ENCODE measurements at places on chromosomes 1 and 21.

DNA sequence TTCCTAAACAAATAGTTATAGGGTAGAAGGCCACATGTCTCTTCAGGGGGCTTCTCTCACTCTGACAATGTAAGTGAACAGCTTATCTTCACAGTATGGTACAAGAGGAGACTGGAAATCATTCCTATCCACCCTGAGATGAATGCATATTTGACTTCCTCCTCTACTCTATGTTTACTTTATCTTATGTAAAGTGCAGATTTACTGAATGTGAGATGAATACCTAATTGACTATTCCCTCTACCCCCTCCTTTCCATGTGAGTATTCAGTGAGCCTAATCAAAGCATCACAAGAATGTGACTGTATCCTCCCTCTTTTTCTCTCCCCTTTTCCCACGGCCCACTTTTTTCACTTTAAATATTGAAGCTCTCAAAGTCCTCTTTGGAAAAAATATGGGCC lies 132.5 kb downstream of the BACH1 start:
- DNase-seq, result no peak

DNA sequence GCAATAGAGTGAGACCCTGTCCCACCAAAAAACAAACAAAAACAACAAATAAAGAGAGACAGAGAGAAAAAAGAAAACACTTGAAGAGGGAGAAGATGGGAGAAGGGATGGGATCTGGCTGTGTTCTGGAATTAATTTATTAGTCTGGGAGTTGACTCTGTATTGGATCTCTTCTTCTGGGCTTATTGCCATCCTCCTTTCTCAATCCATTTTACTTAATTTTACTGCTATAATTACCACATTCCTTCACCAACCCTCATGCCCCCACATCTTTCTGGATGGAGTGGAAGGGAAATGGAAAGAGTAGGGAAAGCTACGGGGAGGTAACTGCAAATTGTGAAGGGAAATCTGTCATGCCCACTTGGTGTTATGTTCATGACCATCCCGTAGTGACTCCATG lies 42.9 kb downstream of the FMN2 start:
- DNase-seq, result no peak

GRCh38 chr1:232806186-232806510 lies 932 bp downstream of the MAP10 start:
- no peak for DNase-seq

GRCh38 chr1:87785386-87785785 lies 456.7 kb downstream of the LMO4 start:
- no peak for DNase-seq

GRCh38 chr21:22710721-22711120 lies 1712.5 kb downstream of the NCAM2 start:
- DNase-seq, result no peak

- DNase-seq, result no peak
These were observed 29.6 kb upstream of the WASF2 start for GRCh38 chr1:27519331-27520258.

GRCh38 chr1:41978986-41979385 lies 60.3 kb upstream of the HIVEP3 start:
- DNase-seq, result no peak

DNA sequence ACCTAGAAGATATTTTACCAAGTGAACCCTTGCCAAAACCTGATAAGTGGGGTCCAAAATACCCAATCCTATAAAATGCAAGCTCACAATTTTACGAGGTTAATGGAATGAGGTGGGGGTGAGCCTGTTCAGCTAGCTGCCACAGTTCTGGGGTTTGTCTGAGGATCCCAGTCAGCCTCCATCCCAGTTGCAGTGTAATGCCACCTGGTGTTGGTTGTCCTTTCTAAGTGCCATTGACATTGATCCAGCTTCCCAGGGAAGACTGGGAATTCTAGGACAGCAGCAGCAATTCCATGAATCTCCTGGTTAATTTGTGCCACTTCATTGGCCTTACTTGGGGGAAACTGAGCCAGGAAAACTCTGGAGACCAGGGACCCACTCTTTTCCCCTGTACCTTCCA lies 298.3 kb downstream of the RWDD3 start:
- DNase-seq, result no peak

DNA sequence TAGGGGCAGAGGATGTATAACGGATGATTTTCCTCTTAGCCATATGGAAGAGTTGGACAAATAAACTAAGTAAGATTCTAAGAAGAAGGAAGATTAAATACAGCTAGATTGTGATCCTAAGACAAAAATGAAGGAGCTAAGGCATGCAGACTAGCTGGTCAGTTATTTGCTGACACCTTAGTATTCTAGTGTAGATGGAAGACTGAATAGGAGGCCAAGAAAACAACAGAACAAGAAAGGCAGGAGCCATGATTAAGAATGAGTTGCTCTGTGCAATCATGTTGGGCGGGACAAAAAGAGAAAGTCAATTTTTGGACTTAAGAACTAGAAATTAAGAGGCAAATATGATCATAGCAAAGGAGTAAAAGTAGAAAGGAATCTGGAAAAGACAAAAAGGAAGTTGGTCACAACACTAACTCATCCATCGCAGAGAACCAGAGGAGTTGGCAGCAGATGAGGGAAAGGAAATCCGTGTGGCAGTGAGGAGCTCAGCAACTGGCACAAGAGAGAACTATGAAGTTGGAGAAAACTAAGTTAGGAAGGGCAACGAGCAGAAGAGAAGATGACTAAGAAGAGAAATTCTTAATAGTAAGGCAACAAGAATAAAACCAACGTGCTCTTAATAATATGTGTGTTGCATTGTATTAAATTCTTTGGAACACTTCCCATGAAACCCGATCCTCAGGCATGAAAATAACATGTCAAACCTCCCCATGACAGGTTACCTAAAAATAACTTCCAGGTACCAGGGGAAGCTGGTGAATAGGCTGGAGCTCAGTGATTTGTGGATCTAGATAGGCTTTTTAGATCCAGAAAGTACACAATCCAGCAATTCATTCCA lies 234.4 kb downstream of the LTN1 start:
- DNase-seq, result no peak

DNA sequence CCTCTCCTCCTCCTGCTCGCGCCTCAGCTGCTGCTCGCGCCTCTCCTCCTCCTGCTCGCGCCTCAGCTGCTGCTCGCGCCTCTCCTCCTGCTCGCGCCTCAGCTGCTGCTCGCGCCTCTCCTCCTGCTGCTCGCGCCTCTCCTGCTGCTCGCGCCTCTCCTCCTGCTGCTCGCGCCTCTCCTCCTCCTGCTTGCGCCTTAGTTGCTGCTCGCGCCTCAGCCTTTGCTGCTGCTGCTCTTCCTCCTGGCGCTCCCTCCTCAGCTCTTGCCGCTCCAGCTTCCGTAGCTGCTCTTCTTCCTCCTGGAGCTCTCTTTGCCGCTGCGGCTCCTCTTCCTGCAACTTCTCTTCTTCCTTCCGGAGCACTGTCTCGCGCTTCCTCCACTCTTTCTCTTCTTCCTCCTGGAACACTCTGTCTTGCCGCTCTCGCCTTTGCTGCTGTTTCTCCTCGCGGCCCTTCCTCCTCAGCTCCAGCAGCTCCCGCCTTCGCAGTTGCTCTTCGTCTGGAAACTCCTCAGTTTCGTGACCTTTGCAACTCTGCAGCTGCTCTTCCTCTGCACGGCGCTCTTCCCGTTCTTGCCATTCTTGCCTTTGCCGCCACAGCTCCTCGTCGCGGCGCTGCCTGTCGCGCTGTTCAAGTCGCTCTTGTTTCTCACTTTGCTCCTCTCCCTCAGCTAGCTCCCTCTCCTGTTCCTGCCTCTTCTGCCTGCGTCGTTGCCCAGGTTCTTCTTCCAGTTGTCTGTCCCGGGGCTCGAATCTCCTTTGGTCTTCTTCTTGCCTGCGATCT lies 3.0 kb downstream of the TCHH start:
- no peak for DNase-seq

DNA sequence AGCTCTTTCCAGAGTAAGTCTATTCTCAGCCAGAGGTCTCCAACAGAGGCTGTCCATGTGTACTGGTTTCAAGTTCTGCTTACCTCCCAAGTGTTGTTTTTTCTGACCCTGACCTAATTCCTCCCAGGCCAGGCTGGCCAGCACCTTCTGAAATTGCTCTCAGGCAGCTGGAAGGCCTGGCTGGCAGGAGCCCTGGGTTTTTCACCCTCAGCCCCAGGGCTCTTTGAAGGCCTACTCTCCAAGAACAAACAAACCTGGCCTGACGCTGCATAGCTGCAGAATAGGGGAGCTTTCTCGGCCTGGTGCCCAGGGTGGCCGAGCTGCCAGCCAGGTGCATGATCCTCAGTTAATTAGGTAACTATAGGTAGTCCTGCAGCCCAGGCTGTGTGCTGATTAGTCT lies 147.5 kb downstream of the CACNA1E start:
- DNase-seq, result no peak

GRCh38 chr1:22710701-22711049 lies at the start of gene EPHB2:
EPHB2 (plus strand) TSS chr1:22710839; CDS start chr1:22710983, 144 bp downstream.
- no peak for DNase-seq

- DNase-seq, result no peak
These were observed 21.8 kb downstream of the DIP2A start for GRCh38 chr21:46480466-46480865.

- DNase-seq, result peak; percentile 69
These were observed 4.0 kb upstream of the LACTBL1 start for GRCh38 chr1:22976461-22977243.

GRCh38 chr1:32742199-32742947 lies 39.8 kb upstream of the SYNC start:
- no peak for DNase-seq

GRCh38 chr1:62593825-62594394 lies 3.4 kb upstream of the ANGPTL3 start:
- no peak for DNase-seq

DNA sequence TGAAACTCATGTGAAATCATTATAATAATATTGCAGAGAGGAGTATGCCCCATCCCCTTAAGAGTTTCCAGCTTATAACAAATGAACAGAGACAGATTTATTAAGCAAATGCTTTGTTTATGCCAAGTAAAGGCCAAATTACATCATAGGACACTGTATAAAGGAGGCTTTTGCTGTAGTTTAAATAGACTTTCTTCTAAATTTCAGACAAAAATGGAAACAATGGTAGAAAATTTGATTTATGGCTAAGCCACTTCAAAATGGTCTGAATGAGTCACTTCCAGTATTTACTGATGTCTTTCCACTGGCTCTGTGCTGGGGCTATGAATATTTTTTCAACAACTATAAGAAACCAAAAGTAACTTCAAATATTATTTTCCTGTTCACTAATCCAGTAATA lies 81.1 kb upstream of the ST6GALNAC5 start:
- DNase-seq, result no peak

- DNase-seq, result no peak
These were observed 270.0 kb downstream of the TRABD2B start for GRCh38 chr1:47727051-47727696.

GRCh38 chr1:37477946-37478345 lies 3.6 kb downstream of the ZC3H12A start:
- DNase-seq, result no peak

DNA sequence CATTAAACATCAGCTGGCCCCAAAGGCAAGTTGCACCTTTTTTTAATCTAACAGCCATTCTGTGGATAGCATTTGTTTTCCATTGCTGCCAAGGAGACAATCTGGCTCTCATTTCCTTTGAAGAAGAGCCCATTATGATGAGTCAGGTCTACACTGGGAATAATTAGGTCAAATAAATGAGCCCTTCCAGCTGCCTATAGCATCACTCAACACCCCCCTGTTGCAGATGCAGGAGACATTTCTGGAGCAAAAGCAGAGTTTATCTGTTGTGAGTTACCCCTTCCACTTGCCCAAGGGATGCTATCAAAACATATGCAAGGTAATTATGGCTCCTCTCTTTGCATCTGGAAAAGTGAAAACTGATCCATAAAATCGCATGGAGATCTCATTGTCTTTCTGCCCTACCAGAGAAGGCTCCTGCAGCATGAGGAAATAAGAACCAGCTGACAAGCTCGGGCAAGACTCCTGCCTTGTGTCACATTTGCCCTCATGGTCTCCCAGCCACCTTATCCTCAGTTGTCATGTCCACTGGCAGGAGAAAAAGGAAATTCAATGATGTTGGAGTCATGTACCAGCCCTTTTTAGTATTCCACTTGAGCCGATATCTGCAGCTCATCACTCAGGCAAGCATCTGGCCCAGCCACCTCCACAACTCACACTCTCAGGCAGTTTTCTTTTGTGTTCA lies 135.9 kb downstream of the SLC30A10 start:
- peak; percentile 76 for DNase-seq

DNA sequence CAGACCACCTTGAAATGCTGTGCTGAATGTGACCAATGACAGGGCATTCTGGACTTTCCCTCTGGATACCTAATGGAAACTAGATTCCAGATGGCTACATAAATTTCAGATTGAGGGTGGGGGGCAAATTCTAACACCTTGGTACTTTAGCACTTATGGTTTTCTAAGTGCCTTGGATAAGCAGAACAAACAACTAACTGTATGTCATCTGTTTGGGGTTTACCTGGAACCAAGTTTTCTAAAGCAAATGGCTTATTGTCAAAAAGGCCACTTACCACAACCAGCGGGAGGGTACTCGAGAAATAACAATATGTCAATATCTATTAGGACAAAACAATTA lies 39.1 kb downstream of the GPR3 start:
- DNase-seq, result no peak

DNA sequence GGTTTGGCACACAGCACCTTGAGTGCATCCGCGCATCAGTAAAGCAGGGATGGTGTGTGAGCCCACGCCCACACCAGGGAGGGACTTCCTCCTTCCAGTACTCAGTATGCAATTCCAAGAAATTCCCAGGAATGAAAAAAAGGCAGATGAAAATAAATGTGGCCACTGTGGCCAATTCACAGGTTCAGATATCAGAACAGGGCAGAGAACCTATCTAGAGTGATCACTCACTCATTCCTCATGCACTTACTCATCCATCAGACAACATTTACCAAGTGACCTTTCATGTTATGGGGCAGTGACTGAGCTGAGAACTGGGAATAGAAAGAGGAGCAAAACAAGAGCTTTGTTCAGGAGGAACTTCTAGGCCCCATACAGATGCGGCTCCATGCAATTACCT lies 113.7 kb downstream of the ZSCAN20 start:
- DNase-seq, result peak; percentile 38

DNA sequence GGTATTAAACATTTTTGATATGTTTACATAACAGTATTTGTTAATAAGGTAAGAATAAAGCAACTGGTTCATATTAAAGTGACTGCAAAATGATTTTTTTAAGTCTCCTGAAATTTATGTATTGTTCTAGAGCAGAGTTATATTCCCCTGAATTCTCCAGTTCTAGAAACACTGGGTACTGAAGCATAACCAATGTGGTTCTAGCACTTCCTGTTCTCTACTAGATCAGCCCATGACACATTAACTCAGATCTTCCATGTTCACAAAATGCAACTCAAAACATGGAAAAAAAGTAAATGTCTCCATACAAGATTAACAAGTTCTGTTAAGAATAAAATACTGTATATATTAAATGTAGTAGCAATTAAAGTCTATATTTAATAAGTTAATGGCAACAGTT lies 3.9 kb downstream of the NEGR1 start:
- no peak for DNase-seq

Data from HS-5 (cell line).